Epithelial cell of proximal tubule (primary cell): ENCODE measurements at places on chromosomes 2 and 18.

DNA sequence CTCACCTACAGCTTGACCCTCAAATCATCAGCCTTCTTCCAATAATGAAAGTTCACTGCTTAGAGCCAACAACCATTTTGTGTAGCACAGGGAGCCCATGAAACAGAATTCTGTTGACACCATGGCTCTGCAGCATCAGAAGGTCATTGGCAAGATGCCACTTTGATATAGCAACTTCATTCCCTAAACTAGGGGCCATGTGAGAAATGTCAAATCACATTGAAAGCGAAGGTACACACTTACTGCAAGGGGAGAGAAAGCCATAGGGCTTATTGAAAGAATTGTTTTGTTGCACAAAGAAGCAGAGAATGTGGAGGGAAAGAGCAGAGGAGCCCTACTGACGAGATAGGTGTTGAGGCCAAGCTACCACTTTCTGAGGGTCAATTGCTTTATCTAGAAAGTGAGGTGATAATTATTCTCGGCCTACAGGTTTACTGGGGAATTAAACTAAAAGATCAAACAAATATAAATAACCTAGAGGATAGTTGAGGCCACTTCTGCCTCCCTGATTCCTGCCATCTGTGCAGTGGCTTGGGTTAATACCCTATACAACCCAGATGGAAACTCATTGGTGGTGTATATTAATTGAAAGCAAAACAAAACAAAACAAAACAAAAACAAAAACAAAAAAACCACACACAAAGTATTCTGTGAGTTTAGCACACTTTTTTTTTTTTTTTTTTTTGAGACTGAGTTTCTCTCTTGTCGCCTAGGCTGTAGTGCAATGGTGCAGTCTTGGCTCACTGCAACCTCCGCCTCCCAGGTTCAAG, 5.9 kb upstream of the ABCA12 start:
- no peak for DNase-seq

GRCh38 chr2:174112073-174112472, 136.3 kb downstream of the OLA1 start:
- DNase-seq = no peak

DNA sequence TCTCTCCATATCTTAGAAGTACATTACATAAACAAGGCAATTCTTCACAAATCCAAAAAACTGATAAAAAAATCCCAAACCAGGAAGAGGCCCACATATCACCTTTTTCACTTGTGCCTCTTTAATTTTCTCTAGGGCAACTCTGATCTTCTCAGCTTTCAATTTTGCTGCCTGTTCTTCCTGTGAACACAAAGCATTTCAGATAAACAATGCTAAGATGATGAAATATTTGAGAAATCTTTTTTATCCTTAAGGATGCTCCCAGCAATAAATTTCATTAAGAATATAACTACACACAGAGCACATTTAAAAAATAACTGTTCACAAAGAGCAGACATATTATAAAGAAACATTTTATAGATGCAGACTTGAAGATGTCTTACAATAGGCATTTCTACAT, 73.4 kb downstream of the RAPH1 start:
- no peak for DNase-seq

GRCh38 chr2:86822668-86823345, 32.1 kb upstream of the CD8A start:
- DNase-seq = no peak

- DNase-seq = no peak
These were observed 242.3 kb upstream of the PXDN start for GRCh38 chr2:1986598-1986997.

DNA sequence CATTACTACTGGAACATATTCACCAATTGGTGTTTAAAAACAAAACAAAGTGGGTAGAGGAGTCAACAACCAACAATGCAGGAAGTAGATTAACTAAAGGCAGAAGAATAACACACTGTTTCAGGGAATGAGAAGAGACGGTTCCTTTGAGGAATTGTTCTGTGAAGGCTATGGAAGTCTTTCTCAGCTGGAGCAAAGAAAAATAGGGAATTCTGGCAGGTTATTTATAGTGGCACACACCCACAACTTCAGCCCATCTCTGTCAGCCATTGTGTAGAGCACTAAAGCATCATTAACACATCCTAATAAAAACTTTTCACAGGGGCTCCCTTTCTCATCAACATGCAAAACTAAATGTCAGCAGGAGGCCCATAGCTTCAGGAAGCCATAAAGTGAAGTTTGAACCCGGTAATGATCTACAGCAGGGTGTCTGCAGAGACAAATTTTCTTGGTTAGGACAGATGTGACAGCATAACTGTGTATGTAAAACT, 113.6 kb downstream of the CDH2 start:
- DNase-seq = no peak

GRCh38 chr2:109402980-109403840, 210.6 kb downstream of the SEPTIN10 start:
- DNase-seq = no peak

DNA sequence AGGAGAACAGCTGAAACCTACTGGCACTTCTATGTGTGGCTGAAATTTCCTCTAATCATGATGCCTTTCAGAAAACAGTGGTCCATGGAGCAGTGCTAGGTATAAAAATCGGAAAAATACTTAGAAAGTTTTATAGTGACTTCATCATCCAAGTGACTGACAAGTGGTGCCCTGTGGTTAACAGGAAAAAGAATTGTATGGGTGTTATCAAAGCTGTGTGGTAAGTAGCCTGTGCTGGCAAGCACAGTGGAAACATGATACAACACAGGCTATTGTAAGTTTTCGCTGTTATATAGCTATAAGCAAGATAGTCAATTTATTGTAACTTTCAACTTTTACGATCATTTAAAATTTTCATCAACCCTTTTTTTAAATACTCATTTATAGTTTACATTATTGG, 1599.7 kb upstream of the ZEB2 start:
- DNase-seq = no peak
